ENCODE measurements at places on chromosomes 7 and 10.

DNA sequence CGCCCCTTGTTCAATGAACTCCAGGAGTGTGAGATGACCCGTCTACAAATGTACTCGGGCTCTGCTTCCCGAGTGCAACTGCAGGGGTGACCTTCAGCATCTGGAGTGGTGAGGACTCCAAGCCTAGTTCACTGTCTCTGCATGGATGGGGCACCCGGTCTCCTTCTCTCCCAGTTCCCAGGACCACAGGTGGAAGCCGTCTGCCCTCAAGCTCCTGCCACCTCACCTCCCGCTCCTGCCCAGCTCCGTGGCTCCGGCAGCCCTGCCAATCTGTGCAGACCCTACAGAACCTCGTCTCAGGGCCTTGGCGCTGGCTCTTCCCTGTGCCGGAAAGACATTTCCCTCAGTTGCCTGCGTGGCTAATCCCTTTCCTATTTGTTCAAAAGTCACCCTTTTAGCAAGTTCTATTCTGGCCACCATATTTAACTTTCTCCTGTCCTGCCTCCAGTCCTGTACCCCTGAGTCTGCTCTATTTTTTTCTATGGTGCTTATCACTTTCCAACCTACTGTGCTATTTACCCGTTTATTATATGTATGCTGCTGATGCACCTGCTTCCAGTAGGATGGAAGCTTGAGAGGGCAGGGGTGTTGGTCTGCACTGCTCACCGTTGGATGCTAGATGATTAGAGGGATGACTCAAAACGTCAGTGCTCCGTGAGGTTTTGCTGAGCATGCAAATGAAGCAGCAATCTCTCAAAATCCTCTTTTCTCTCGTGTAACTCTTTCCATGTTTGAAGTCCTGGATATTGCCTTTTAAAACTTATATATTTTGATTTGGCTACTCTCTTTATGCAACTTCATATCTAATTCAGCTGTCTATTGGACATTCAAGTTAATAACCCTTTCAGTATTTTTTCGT is 641.4 kb downstream of the ACTR3B start:
- no peak for DNase-seq

DNA sequence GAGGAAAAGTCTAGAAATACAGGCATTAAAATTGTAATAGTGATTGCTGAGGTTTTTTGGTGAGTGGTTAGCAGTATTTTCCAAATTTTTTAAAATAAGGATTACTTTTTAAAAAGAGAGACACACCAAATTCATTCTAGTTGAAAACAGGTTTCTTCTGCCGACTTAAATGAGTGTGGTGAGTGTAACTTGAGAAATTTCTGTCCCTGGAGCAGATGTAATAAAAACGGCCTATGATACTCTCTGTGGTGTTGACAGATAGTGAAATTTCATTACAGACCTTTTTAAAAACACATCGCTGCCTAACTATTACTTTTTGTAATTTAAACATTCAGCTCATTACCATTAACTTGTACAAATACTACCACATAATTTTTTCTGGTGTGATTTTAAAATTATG is 90.1 kb downstream of the CYP51A1 start:
- no peak for DNase-seq

DNA sequence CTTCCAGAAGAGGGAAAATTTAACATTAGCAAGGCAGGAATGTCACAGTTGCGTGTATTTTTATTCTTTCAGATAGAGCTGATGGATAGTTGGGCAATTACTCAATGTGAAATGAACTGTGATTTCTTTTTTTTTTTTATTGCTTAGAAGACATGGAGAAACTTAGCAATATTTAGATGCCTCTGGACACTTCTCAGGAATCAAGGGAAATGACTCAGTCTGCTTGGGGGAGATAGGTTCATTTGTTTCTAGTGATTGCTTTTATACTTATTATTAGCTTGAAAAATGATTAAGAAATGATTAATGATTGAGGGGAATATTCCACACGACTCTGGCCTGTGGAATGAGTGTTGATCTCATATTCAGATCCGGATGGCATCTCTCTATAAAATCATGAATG is 33.1 kb upstream of the TBX20 start:
- no peak for DNase-seq

GRCh38 chr7:40883826-40884225 is 749.0 kb downstream of the SUGCT start:
- DNase-seq: no peak

- DNase-seq: no peak
Observed at GRCh38 chr10:90993340-90993739, 72.5 kb upstream of the ANKRD1 start.

- no peak for DNase-seq
Observed at GRCh38 chr10:125149036-125149679, 11.2 kb downstream of the CTBP2 start.

DNA sequence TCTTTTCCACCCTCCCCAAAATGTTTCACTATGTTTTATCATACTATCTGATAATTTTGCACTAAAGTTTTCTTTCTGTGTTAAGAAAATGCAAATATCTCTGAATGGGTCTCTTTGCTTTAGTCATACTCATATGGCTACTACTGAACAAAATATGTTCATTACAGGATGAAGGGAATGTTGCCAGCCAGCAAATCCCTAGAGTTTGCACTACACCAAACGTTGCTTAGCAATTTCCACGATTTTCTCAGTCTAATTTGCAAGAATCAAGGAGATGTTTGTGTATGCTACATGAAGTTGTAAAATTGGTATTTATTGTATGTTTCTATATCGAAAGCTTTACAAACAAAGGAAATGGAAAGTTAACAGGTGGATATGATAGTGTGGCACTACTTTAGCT is 10.6 kb upstream of the MAGI2 start:
- DNase-seq: no peak

DNA sequence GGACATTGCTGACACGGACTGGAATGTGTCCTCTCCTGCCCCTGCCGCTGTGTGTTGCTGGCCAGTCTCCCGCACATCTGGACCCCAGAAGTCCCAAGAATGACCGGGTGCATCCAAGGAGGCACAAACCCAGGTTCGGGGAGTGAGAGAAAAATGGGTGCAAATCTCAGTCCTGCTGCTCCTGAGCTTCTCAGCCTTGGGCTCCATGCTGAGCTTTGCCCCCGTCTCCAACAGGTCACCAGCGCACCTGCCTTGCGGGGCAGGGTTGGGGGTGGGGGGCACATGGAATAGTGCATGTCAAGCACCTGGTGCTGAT is 6.0 kb upstream of the NANOS1 start:
- no peak for DNase-seq

- DNase-seq: no peak
Observed at GRCh38 chr7:108324053-108325038, 131.9 kb downstream of the NRCAM start.

GRCh38 chr10:53007527-53007842 is 234.9 kb upstream of the MBL2 start:
- DNase-seq: no peak

DNA sequence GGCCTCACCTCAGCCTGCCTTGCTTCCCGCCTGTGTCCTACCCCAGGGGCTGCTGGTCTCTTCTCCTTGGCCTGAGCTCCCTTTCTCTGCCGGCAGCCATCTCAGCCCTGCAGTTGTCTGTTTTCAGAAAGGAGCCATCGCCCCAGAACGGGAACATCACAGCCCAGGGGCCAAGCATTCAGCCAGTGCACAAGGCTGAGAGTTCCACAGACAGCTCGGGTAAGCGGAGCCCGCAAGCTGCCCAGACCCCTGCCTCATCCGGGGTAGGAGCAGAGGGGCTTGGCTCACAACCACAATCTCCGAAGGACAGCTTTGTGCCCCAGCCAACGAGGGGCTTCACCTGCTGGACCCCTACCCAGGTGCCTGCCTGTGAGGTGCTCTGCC is 5.3 kb upstream of the DEPP1 start:
- DNase-seq: no peak

GRCh38 chr10:132447446-132448247 is 50.6 kb downstream of the PWWP2B start:
- no peak for DNase-seq

DNA sequence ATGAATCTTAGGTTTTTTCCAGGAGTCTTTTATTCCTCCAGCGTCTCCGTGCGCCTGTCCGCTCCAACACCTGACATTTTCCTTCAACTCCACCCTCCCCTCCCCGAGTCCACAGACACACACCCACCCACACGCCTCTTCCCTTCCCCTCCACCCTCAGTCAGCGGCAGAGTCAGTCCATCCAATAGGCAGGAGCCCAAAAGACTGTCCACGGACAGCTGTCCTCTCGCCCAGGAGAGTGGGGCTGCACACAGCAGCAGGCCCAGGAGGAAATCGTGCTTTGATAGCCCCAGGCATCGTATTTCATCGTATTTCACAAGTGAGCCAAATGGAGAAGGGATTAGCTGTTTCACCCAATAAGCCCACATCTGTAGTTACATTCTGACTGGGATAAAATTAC is 285.1 kb downstream of the ZEB1 start:
- no peak for DNase-seq

DNA sequence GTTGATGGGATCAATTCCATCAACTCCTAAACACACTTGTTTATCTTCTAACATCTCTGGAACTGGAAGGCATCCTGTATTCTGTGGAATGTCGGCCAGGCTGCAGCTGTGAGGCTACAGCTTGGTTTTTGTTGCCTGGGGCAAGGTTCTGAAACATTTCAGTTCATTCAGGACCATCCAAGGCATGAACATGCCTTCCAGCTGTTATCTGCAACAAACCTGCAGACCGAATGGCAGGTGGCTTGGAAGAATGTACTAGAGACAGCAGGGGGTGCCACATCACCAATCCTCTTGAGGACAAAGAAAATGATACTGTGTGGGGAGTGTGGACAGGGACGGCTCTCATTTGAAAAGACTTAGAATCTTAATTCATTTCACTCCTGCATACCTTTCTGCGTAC is 12.4 kb downstream of the PAPOLB start:
- no peak for DNase-seq

DNA sequence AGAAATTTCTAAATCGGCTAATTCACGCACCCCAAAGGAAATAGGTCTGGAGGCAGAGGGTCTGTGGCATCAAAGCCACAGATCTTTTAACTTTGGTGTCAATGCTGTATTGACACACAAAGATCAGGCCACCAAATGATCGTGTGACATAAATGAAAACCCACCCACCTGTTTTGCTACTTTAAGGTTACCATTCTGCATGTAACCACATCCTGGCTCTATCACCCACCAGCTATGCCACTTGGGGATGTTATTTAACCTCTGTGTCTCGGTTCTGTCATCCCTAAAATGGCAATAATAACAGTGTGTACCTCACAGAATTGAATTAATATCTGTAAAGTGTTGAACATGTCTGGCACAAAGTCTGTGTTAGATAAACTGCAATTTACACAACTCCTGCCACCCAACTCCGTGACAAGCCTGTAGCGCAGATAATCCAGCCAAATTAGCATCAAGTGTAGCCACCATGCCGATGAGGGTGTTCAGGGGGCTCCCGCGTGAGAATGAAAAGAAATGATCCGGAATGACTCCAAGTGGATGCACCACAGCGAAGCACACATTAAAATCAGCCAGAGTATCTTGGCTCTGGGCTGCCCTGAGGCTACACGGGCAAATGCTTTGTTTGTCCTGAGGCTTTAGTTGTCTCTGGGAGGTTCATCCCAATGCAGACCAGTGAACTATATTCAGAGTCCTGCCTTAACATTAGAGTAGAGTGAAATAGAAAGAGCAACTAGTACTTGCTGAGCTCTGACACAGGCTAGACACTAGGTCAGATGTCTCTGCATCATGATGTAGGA is 158.4 kb upstream of the NEBL start:
- DNase-seq: no peak

GRCh38 chr7:81662531-81662930 is 107.3 kb downstream of the HGF start:
- DNase-seq: no peak

- no peak for DNase-seq
Observed at GRCh38 chr10:125061557-125062226, 98.7 kb downstream of the CTBP2 start.

- DNase-seq: peak; percentile 68
Observed at GRCh38 chr7:101486433-101487104, 123.9 kb downstream of the COL26A1 start.

DNA sequence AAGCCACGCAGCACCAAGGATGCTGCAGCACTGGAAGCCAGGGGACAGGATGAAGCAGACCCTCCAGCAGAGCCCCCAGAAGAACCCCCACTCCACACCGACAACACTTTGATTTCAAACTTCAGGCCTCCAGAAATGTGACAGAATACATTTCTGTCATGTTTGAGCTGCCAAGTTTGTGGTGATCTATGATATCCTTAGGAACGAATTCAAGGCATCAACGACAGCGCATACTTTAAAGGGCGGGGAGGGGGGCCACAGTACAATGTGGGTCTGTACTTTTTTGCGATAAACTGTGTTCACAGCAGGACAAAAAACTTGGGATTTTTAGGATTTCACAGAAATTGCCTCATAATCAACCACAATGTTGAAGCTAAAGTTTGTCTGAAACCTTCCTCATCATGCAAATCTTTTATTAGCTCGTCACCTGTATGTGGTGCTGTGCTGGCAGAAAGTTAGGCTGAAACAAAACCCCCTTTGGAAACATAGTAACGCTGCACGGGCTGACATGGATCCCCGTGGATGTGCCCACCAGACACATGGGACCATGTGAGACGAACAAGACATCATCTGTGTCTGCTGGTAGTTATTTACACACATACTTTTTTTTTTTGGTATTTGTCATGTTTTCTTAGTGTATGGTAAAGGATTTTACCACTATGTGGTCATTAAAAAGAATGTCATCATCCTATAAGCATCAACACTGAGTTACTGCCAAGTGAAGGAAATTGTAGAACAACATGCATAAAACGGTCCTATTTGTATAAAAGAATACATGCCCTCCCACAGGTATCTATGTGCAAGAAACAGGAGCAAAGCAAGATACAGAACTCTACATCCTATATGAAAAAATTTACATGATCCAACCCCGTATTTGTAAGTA is 113.3 kb upstream of the AFAP1L2 start:
- DNase-seq: no peak

DNA sequence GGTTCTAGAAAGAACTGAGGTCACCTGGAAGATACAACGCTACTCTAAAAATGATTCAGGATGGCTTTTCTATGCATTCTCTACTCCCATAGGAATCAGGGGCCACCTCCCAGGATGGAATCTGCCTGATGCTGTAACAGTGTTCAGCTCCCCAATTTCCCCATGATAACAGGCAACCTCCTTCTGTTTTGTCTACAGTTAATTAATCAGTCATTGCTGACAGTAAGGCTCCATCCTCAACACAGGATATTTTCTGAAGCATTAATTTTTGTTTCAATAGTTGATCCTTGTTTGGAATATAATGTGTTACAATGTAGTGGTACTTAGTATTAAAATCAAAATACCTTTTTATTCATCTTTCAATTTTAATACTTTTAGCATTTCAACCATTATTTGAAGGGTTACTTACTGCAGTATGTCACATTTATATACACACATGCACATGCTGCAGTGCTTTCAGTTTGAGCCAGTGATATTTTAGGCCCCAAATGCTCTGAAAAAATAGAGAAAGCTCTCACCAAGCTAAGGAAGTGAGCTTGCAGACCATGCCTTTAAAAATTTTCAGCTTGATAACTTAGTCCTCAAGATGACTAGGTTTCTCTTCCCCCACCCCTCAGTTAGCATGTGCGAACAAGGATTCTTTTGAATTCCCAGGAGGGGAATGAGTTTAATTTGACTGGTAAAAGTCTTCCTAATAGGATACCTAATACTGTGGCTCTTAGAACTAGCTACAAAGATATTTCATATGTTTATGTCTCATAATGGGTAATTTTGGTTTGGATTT is 592 bp upstream of the PIK3CG start:
- no peak for DNase-seq
